Astrocyte (in vitro differentiated cells and primary cell): ENCODE measurements at places on chromosomes 4 and X.

DNA sequence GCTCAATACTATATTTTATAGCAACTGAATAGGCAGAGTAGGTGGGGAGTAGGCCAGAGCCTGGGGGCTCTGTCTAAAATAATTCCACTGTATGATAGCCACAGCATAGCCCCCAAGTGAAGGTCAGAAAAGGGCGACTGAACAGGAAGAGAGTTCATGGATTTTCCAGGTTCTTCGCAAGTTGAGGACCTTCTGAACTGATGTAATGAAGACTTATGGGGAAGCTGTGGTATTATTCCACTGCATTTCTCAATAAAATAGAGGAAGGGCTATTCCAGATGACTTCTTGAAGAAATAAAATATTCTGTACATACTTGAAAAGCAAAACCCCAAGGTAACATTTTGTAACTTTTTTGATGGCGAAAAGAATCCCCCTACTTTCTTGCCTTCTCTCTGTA is 231.4 kb upstream of the GPC4 start:
- DNase-seq = no peak

- DNase-seq = no peak
These were observed 154.4 kb downstream of the EFNB1 start for GRCh38 chrX:68983004-68983857.

DNA sequence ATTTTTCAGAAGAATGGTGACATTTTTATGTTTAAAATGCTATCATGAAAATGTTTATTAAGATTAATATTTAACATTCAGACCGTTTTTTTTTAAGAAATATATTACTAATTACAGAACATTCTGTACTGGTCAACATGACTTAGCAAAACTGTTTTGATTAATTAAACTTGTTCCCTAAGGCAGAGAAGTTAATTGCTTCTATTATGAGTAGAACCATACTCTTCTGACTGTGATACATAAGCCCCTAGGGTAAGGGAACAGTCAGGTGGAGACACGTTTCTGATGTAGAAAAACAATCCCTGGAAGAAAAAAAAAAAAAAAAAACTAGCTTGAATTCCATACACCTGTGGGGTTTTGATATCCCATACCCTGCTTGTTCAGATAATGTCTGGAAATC is 97.4 kb downstream of the GPM6A start:
- DNase-seq = no peak

GRCh38 chr4:101067383-101067782 is 279.9 kb downstream of the PPP3CA start:
- DNase-seq = no peak
